Activated naive CD4-positive, alpha-beta T cell treated with anti-CD3 and anti-CD28 coated beads, Interleukin-2, amount 10 ng/mL, durations not matched to agents 7 days and 5 days (primary cell): ENCODE measurements at places on chromosomes 5 and 9.

- DNase-seq, result no peak
Observed at GRCh38 chr5:53276825-53277224, 167.3 kb upstream of the MOCS2 start.

DNA sequence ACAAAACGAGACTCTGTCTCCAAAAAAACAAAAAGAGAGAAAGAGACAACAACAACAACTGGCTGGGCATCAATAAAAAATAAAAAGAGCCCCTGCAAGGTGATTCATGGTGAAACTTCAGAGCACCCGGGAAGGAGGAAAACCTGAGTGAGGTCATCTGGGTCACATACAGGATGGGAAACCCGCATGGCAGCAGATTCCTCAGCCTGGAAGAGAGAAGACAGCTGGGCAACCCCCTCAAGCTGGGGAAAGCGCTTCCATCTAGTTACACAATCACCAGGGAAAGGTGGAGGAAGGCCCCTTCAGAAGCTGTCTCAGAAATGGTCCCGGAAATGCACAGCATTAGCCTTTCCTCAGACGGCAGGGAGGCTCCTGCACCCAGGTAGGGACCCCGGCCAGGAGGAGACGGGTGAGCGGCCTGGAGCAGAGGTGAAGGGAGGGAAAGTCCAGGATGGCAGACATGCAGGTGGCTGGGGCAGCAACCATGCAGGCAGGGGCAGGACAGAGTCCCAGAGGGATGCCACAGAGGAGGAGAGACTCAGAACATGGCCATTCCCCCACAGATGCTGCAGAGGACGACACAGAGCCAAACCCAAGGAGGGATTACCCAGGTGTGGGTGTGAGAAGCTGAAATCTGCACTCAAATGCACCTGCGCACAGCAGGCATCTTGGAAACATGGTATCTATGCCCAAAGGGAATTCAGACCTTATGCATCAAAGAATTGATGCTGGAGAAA is 29.4 kb downstream of the CAMSAP1 start:
- DNase-seq, result no peak

- DNase-seq, result peak; percentile 25
Observed at GRCh38 chr5:93621327-93621798, 38.3 kb downstream of the NR2F1 start.

- DNase-seq, result no peak
Observed at GRCh38 chr5:81147886-81148571, 85.1 kb upstream of the CKMT2 start.

GRCh38 chr5:108788142-108788541 is 40.4 kb downstream of the FER start:
- no peak for DNase-seq

DNA sequence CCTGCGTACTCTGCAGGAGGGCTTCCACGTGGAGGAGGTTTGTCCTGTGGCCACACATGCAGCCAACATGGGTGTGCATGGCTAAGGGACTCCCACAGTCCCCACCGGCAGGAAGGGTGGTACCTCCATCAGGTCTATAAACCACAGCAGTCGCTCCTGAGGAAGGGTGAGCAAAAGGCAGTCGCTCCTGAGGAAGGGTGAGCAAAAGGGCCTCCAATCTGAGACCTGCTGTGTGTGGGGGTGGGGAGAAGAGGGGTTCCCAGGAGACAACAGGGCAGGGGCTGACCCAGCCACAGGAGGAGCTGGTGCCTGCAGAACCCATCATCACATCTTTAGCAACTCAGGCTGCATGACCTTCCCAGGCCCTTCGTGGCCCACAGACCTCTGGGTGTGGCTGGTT is 30.3 kb upstream of the AKNA start:
- DNase-seq, result no peak

GRCh38 chr5:18202164-18202563 is 567.9 kb downstream of the TAF11L14 start:
- DNase-seq, result no peak

GRCh38 chr9:132994410-132995120 is 16.1 kb downstream of the GFI1B start:
- no peak for DNase-seq

- DNase-seq, result no peak
Observed at GRCh38 chr5:56406221-56406620, 173.1 kb upstream of the ANKRD55 start.

- DNase-seq, result peak; percentile 63
Observed at GRCh38 chr9:136943291-136944211, 987 bp downstream of the FBXW5 start.

DNA sequence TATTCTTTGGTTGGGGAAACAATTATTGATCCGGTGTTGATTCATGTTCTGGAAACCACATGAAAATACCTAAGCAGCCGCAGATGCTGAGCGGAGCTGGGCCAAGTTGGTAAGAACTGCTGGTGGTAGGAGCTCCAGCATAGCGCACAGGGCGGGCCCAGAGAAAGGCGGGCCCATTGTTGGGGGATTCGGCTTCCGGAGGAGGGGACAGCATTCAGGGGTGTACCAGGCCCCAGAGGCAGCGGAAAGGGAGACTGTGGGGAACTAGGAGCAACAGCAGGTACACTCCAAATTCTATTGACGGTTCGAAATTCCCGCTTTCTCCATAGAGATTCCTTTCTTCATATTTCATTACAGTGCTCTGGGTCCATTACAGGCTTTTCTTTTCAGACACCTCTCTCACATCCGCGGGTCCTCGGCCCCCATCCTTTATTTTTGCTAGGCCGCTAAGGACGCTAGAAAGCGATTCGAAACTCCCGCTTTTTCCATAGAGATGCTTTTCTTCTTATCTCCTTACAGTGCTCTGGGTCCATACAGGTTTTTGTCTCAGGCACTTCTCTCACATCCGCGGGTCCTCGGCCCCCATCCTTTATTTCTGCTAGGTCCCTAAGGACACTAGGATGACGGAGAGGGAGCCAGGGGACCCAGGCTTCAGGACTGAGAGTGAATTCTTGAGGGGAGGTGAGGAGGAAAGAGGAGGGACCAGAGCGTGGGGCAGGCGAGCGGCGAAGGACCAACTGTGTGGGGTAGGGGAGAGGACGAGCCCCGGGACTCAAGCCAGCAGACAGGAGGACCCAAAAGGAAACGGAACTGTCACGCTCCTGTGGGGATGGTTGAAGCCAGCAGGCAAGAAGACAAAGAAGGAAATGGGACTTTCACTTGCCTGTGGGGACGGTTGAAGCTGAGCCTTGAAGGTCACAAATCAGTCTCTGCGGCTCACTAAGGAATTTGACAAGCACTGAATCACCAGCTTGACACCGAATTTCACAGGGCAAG is at the start of gene CCDC152:
Gene CCDC152 (plus strand): TSS at position 213 of the 996 bp plus-strand sequence. CDS start 2,304 bp downstream, outside the sequence.
- DNase-seq, result peak; percentile 58

DNA sequence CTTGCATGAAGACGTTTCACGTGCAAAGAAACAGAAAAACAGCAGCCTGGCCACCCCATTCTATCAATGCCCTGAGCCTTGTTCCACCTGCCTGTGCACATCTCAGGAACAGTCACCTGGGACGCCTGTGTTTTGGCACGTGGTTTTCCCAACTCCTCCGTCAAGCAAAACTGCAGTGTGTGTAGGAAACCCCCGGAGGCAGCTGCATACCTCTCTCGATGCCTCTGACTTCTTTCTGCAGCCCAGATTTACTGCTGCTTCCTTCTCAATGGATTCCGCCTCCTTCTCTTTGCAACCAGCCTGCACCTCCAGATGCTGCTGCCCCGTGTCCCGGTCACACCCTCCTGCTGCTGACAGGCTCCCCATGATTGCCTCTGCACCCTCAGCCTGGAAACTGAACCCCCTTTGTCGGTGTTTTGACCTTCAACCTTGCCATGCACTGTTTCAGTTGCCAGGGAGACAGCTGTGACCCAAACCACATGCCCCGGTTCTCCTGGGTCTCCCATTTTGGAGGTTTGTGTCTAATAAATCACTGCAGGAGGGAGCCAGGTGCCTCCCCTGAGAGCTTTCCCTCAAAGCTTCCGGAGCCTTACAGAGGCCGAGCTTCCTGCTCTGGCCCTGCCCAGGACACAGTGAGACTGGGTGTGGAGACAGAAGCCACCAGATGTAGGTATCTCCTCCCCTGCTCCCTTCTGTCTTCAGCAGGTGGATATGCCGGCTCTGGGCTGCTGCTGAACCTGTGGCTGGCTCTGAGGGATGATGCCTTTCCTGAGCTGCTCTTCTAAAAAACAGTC is 395.5 kb upstream of the IRX1 start:
- DNase-seq, result no peak

DNA sequence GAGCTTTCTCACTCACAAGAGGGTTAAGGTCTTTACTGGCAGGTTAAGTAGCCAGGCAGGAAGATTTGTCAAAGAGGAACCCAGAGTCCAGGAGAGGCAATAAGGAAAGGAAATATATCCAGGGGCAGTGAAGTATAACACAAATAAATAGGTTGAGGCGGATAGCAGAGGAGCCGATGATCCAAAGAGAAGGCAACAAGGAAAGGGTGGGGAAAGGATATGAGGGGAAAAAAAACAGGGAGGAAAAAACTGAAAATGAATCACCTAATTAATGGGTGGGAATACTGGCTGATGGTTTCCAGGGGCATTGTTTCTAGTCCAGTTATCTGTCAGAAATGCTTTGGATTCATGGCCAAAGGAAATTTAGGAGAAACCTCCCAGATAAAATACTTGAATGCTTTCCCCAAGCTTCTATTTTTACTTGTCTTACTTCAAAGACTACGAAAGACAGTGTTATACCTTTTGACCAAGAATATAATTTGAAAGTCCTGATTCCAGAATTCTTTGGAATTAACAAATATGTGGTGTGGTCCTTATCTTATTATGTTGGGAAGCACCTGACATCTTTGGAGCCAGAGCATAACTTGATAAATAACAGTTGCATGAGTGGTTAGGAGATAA is 146.5 kb downstream of the AOPEP start:
- DNase-seq, result no peak

GRCh38 chr5:137146402-137146890 is 352.7 kb downstream of the SPOCK1 start:
- no peak for DNase-seq

DNA sequence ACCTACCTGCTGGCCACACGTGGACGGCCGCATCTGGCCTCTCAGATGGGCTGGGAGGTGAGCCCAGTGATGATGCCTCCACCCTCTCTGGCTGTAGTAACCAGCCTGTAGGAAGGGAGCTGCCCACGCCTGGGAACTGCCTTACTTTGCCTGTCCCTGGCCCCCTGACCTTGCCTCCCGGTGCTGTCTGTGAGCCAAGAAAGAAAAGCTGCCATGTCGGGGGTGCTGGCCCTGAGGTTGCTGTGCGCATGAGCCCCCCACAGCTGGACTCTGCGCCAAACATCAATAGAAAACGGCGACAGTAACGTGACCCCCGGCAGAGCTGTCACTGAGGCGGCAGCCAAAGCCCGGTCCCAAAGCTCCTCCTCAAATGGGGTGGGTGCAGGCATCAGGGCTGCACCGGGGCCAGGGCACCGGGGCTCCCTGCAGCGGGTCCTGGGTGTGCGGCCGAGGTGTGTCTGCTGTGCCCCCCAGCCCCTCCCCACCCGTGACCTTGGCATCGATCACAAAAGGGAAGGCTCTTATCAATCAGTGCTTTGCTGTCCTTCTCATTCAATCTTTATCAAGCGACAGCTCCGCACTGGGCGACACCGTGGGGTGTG is 15.3 kb upstream of the SLC9A3 start:
- no peak for DNase-seq

DNA sequence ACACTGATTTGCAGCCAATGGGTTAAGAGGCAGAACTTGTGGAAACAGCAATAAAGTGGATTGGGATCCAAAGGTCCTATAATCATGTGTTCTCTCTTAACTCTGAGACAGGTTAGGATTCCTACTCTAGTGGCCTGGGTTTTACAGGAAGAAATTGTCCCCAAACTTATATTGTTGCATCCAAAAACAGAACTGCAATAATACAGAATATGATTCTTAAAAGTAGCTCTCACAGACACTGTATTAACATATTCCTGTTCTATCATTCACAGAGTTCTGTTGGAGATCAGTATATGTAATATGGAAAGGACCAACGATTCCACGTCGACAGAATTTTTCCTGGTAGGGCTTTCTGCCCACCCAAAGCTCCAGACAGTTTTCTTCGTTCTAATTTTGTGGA is at the start of gene OR13C8:
Gene OR13C8 (plus strand): TSS at position 301 of the 400 bp plus-strand sequence. CDS start 0 bp downstream, at position 301.
- no peak for DNase-seq

- DNase-seq, result no peak
Observed at GRCh38 chr9:65400886-65401285, 115.9 kb upstream of the FOXD4L5 start.

DNA sequence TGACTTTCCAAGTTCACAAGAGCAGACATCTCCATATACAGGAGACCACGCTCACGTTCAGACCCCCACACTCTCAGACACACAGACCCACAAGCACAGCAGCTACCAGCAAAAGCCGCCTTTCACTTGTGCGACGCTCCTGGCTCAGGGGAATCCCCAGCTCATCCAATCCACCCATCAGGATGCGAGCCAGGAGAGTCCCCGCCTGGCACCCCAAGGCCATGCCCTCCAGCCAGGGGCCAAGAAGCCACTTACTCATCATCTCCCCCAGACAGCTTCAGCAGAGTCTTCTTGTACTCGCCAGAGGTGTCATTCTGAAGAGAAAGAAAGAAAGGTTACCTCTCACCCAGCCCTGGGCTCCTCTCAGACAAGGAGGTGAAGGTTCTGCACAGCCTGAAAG is 29.7 kb downstream of the ANXA6 start:
- no peak for DNase-seq

- DNase-seq, result no peak
Observed at GRCh38 chr5:1806974-1807373, 5.8 kb downstream of the NDUFS6 start.

DNA sequence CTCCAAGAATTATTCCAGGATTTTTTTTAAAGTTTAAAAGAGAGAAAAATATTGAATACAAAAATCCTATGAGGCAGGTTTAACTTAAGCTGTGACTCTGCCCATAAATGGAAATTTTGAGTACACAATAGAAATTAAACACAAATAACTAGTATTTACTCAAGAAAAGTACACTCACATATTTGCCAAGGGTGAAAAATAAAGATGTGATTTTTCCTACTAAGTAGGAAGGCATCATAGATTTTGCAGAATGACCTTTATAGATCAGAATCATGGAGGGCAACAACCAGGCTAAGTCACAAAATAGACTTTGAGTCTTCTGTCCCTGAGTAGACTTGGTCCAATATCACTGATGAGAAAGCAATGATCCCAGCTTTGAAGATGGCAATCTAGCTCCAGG is 102.7 kb upstream of the SLC12A2 start:
- no peak for DNase-seq

DNA sequence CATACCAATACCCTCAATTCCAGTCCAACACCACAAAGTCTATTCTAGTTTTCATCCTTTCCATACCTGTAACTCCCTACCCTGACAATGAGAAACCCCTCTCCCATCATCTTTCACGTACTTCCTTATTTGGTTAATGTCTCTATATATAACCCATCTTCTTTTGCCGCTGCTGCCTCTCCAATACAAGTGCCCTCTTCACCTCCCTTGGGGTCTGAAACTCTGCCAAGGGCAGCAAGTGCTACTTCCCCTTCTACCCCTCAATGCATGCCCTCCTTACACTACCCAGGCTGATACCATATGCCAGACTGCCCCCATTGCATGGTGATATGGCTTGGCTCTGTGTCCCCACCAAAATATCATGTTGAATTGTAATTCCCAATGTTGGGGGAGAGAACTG is 24.4 kb upstream of the SMIM15 start:
- DNase-seq, result no peak

DNA sequence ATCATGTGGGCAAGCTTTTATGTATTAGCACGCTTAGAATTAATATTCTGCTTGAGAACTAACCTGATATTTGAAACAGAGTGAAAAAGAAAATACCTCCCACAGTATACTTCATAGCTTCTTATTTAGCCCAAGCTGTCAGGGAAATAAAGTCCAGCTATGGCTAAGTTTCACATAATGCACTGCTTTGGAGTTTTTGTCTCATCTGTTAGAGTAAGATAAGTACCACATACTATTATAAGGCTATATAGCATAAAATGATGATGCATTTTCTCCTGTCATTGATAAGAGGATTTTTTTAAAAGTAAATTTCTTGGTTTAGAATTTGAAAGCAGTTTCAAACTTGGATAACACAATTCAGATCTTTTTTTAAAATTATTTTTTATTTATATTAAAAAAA is 2.4 kb upstream of the ANKDD1B start:
- DNase-seq, result no peak
